ENCODE measurements at places on chromosomes 11 and 22. TPM values are rescaled to one million over a fixed set of nuclear protein-coding genes. Genes with fewer than 3 reads are reported as not detected.

DNA sequence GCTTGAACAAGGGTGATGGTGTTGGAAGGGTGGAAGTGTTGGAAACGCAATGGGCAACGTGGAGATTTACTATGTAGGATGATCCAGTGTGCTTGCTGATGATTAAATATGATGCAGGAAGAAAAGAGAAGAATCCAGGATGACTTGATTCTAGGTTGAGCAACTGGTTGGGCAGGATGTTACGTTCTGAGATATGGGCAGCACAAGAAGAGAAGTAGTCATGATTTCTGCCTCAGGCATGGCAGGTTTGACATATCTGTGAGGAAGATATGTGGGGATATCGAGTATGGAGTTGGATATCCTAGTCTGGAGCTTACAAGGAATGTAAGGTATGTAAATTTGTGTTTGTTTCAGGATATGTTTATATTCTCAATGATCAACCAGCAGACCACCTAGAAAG, 1.9 kb downstream of the OR52K1 start:
- no peak overlapping the region for H3K4me3 ChIP-seq
- H3K36me3 ChIP-seq: no peaks in the 10 kb centered on the region
- no peak overlapping the region for H3K27ac ChIP-seq
- no peak for DNase-seq
- no peaks in the 10 kb centered on the region for H3K27me3 ChIP-seq

BTBD18 gene
- not detected for total RNA-seq

GRCh38 chr11:92775003-92775676, 194.3 kb upstream of the MTNR1B start:
- H3K4me1 ChIP-seq: no peaks in the 10 kb centered on the region
- H3K27me3 ChIP-seq: no peaks in the 10 kb centered on the region
- no peak overlapping the region for H3K27ac ChIP-seq
- H3K4me3 ChIP-seq: no peak overlapping the region
- no peaks in the 10 kb centered on the region for H3K36me3 ChIP-seq
- no peak for DNase-seq

DNA sequence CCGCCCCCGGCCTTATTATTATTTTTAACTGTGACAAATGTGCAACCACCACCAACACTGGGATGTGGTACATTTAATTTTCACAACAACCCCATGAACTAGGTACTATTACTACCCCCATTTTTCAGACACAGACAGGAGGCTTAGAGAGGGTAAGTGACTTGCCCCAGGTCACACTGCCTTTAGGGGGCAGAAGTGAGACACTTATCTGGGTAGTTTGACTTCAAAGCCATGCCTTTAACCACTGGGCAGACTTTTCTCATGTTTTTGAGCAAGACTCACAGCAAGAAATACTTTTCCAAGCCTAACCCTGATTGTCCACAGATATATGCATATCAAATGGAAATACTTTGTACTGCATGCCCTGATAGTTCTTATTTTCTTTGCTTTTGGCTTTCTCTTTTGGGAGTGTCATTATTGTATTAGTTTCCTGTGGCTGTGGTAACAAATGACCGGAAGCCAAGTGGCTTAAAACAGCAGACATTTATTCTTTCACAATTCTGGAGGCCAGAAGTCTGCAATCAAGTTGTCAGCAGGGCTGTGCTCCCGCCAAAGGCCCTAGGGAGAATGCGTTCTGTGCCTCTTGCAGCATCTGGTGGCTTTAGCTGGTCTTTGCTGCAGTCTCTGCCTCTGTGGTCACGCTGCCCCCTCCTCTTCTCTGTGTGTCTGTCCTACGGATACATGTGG, 110.8 kb downstream of the GRIK4 start:
- no peak overlapping the region for H3K27ac ChIP-seq
- no peak for DNase-seq
- no peaks in the 10 kb centered on the region for H3K36me3 ChIP-seq
- no peaks in the 10 kb centered on the region for H3K27me3 ChIP-seq

PARVG gene
- 3.1 TPM for total RNA-seq

- H3K27ac ChIP-seq: no peak overlapping the region
- no peak overlapping the region for H3K4me3 ChIP-seq
- H3K27me3 ChIP-seq: no peaks in the 10 kb centered on the region
- no peak for DNase-seq
These were observed 63.5 kb downstream of the MICAL3 start for GRCh38 chr22:17960695-17961445.

- H3K4me1 ChIP-seq: no peaks in the 10 kb centered on the region
- no peak overlapping the region for H3K27ac ChIP-seq
- H3K27me3 ChIP-seq: no peaks in the 10 kb centered on the region
- no peaks in the 10 kb centered on the region for H3K36me3 ChIP-seq
These were observed 71.8 kb downstream of the UBASH3B start for GRCh38 chr11:122727101-122727929.

DNA sequence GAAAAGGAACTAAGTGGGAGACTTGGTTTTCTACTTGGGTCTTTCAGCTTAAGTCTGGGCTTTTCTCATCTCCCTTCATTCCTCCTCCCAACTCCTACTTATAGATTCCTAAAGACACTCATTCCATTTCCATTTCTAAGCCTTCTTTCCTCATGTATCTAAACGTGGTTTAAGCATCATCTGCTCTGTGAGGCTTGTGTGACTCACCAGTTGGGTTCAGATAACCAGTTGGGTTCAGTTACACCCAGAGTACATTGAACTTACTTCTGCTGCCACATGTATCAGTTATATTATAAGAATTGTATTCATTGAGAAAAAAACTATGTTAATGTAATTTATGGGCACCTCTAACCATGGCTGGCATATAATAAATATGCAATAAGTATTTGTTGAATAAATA, 831.2 kb upstream of the CCDC90B start:
- no peak overlapping the region for H3K4me3 ChIP-seq
- H3K4me1 ChIP-seq: no peaks in the 10 kb centered on the region
- H3K27me3 ChIP-seq: no peaks in the 10 kb centered on the region
- DNase-seq: no peak
- no peaks in the 10 kb centered on the region for H3K36me3 ChIP-seq

DRAP1 gene
- 81.4 TPM for total RNA-seq

SLCO2B1 gene
- 23.3 TPM for total RNA-seq

GRCh38 chr11:46607516-46607915, 9.5 kb downstream of the HARBI1 start:
- no peak for DNase-seq
- H3K27ac ChIP-seq: no peak overlapping the region
- no peaks in the 10 kb centered on the region for H3K36me3 ChIP-seq
- H3K4me1 ChIP-seq: no peaks in the 10 kb centered on the region
- H3K27me3 ChIP-seq: no peaks in the 10 kb centered on the region

DNA sequence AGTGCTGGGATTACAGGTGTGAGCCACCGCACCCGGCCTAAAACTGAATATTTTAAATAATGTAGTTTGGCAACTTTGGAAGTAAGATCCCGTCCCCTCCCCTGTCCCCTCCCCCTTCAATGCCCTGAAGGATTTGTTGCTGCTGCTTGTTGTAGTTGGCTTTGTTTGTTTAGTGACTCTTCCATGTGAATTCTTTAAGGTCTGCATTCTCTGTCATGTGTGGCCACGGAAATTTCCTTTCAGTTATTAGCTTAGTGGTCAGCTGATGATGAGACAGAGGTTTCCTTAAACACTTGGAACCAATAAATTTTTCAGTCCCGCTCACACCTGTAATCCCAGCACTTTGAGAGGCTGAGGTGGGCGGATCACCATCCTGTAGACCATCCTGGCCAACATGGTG, 109.9 kb downstream of the MPPED1 start:
- no peak overlapping the region for H3K27ac ChIP-seq
- no peaks in the 10 kb centered on the region for H3K36me3 ChIP-seq
- H3K27me3 ChIP-seq: no peaks in the 10 kb centered on the region
- DNase-seq: no peak
- no peak overlapping the region for H3K4me3 ChIP-seq
- no peaks in the 10 kb centered on the region for H3K4me1 ChIP-seq

KCNQ1 gene
- total RNA-seq: 9.7 TPM

DNA sequence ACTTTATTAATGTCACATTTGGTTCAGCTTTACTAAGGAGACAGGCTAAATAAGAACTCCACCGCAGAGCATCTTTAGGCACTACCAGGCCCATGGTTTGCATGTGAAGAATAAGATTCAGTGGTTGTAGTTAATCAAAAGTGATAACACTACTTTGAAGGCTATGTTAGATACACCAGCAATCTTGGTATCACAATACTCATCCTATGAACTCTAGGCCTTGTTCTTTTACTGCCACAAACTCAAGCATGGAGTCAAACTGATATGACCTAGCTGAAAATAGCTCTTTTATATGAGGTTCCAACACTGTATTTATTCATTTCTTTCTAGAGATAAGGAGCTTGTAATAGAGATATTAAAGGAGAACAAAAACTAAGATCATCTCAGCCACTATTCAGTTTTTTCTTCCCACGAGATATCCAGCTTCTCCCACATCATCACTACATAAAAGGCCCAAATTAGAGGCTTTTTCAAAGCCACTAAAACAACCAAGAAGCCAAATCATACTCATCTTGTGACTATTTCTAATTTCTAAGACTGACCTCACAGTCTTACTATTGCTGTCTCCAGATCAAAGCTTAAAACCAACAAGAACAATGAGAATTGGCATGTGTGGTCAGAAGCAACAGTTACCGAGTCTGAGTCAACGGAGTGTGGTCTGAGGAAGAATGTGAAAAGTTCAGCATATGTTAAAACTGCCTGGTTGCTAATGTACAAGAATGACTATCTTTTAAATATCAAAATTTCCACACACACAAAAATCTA, 25.1 kb upstream of the GUCY1A2 start:
- no peak overlapping the region for H3K27ac ChIP-seq
- no peaks in the 10 kb centered on the region for H3K36me3 ChIP-seq
- H3K4me1 ChIP-seq: no peaks in the 10 kb centered on the region
- no peak overlapping the region for H3K4me3 ChIP-seq
- H3K27me3 ChIP-seq: no peaks in the 10 kb centered on the region

MYOD1 gene
- total RNA-seq: not detected

DNA sequence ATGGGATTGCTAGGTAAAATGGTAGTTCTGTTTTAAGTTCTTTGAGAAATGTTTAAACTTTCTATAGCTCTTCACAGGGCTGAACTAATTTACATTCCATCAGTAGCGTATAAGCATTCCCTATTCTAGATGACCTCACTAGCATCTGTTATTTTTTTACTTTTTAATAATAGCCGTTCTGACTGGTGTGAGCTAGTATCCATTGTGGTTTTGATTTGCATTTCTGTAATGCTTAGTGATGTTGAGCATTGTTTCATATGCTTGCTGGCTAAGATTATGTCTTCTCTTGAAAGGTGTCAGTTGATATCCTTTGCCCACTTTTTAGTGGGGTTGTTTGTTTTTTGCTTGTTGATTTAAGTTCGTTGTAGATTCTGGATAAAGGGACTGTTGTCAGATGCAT, 35.9 kb downstream of the MMP27 start:
- H3K27ac ChIP-seq: no peak overlapping the region
- no peaks in the 10 kb centered on the region for H3K4me1 ChIP-seq
- DNase-seq: no peak
- no peaks in the 10 kb centered on the region for H3K36me3 ChIP-seq
- no peak overlapping the region for H3K4me3 ChIP-seq
- H3K27me3 ChIP-seq: no peaks in the 10 kb centered on the region

- no peak overlapping the region for H3K4me3 ChIP-seq
- peaks cover 23% of the 10 kb centered on the region for H3K4me1 ChIP-seq
- H3K36me3 ChIP-seq: no peaks in the 10 kb centered on the region
- no peak overlapping the region for H3K27ac ChIP-seq
- no peaks in the 10 kb centered on the region for H3K27me3 ChIP-seq
These were observed 2.5 kb downstream of the OSBPL5 start for GRCh38 chr11:3162410-3163240.

- H3K27ac ChIP-seq: no peak overlapping the region
- peaks cover 3% of the 10 kb centered on the region for H3K4me1 ChIP-seq
- DNase-seq: no peak
- H3K4me3 ChIP-seq: no peak overlapping the region
- H3K36me3 ChIP-seq: no peaks in the 10 kb centered on the region
These were observed 180.6 kb downstream of the TBC1D22A start for GRCh38 chr22:46942799-46943785.

SREBF2 gene
- 85.1 TPM for total RNA-seq

SMIM35 gene
- total RNA-seq: not detected

DNA sequence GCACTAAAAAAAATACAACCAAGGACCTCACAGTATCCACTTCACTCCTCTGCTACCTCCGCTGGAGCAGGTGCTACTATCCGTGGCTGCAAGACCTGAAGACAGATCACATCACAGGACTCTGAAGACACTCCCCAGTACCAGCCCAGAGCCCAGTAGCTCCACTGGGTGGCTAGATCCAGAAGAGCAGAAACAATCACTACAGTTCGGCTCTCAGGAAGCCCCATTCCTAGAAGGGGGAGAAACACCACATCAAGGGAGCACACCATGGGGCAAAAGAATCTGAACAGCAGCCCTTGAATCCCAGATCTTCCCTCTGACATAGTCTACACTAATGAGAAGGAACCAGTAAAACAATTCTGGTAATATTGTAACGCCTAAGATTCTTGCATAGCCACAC, 494.0 kb upstream of the FAT3 start:
- no peak for DNase-seq
- H3K36me3 ChIP-seq: no peaks in the 10 kb centered on the region
- no peaks in the 10 kb centered on the region for H3K4me1 ChIP-seq
- H3K27me3 ChIP-seq: no peaks in the 10 kb centered on the region

MOV10L1 gene
- 0.94 TPM for total RNA-seq

GRCh38 chr11:46279126-46280099, 2.0 kb downstream of the CREB3L1 start:
- no peaks in the 10 kb centered on the region for H3K27me3 ChIP-seq
- DNase-seq: peak; percentile 86
- H3K4me1 ChIP-seq: peaks cover 20% of the 10 kb centered on the region
- peak overlapping the region; percentile 36 for H3K27ac ChIP-seq
- H3K36me3 ChIP-seq: no peaks in the 10 kb centered on the region

GRCh38 chr11:16818284-16818683, 79.8 kb downstream of the C11orf58 start:
- peaks cover 3% of the 10 kb centered on the region for H3K4me1 ChIP-seq
- H3K4me3 ChIP-seq: no peak overlapping the region

GRCh38 chr11:134836561-134836960, 424.5 kb upstream of the B3GAT1 start:
- H3K36me3 ChIP-seq: no peaks in the 10 kb centered on the region
- no peaks in the 10 kb centered on the region for H3K4me1 ChIP-seq
- H3K27me3 ChIP-seq: no peaks in the 10 kb centered on the region

DNA sequence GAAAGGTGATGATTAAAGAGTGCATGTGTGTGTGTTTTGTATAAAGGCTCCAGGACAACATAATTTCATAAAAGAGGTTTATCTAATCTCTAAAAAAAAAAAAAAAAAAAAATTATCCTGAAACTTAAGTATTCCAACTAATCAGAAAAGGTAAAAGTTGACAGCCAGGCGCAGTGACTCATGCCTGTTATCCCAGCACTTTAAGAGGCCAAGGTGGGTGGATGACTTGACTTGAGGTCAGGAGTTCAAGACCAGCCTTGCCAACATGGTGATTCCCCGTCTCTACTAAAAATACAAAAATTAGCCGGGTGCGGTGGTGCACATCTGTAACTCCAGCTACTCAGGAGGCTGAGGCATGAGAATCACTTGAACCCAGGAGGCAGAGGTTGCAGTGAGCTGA, 632.7 kb upstream of the CHORDC1 start:
- no peaks in the 10 kb centered on the region for H3K36me3 ChIP-seq
- no peaks in the 10 kb centered on the region for H3K27me3 ChIP-seq
- no peak overlapping the region for H3K4me3 ChIP-seq
- no peaks in the 10 kb centered on the region for H3K4me1 ChIP-seq

- DNase-seq: no peak
- no peak overlapping the region for H3K27ac ChIP-seq
- H3K27me3 ChIP-seq: no peaks in the 10 kb centered on the region
- no peaks in the 10 kb centered on the region for H3K4me1 ChIP-seq
These were observed 5.7 kb downstream of the CDCA5 start for GRCh38 chr11:65078151-65078550.

Data from ovary (tissue), 10 donors.